ENCODE measurements at places on chromosomes 6 and 20.

GRCh38 chr6:36662827-36663256 is 15.7 kb upstream of the CDKN1A start:
- DNase-seq: no peak

- no peak for DNase-seq
Measured at GRCh38 chr6:38713812-38714211, 1.3 kb upstream of the DNAH8 start.

GRCh38 chr6:82458147-82458546 is 94.5 kb downstream of the TPBG start:
- DNase-seq: no peak

DNA sequence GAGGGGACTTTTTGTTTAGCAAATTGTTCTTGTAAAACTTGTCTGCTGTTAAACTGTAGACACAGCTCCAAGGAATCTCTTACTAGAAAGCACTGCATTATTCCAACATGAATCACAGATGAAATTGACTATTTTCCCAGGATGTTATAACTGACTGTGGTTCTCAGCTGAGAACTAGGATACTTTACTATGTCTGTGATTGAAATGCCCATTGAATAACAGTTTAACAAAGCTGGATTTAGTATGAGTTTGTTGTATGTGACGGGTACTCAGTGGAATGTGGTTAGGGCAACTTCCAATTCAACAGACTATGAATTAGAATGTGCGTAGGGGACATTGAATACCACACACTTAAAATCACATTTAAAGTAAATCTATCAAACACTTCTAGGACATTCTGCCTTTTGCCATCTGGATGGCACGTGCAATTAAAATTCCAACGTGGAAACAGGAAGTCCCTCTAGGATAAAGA is 193.4 kb upstream of the PREP start:
- peak; percentile 87 for DNase-seq

GRCh38 chr6:26426691-26427450 is 13.4 kb upstream of the BTN3A3 start:
- DNase-seq: no peak

GRCh38 chr6:34412016-34412415 is 13.9 kb downstream of the RPS10 start:
- no peak for DNase-seq

DNA sequence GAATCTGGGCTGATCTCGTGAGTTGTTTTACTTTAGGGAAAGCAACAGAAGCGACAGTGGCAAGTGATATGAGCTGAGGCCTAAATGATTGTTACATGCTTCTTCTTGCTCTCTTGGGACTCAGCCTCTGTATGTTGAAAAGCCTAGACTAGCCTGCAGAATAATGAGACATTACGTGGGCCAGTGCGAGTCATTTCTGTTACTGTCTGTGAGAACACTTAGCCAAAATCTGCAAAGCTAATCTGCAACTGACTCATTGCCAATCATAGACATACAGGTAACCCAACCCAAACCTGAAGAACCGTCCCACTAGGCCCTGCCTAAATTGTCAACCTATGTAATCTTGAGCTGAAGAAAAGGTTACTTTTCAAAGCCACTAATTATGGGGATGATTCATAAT is 77.4 kb upstream of the F13A1 start:
- no peak for DNase-seq

GRCh38 chr20:10733122-10733521 is 59.3 kb upstream of the JAG1 start:
- no peak for DNase-seq

DNA sequence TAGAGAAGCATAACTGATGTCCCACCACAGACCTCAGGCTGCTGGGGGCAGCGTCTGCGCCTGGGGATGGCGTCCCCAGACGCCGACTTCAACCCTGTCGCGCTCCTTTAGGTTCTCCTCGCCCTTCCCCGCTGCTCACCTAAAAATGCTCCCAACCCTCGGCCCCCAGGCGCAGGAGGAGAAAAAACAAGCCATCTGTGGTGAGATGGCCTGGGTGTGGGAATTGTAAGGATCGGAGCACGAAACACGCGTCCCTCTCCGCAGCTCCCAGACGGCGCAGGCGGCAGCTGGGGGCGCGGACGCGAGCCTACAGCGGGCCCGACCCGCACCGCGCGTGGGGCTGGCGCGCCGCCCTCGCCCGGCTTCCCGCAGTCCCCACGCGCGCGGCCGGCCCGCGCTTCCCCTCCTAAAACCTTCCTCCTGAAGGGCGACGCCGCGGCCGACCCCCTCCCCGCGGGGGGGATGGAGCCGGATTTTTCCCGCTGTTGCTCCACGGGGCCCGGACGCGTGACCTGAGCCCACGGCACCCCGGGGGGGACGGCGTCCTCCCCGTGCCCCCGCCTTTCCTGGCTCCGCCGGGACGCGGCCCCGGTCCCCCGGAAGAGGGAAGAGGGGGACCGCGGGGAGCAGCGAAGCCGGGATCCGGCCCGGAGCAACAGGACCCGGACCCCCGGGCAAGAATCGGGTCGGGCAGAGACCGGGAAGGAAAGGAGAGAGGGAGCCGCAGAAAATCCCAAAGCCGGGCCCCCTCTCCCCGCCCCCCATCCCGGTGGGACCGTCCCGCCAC is 611 bp downstream of the EPB41L2 start:
- no peak for DNase-seq

GRCh38 chr20:61487346-61487996 is 235.4 kb downstream of the CDH4 start:
- DNase-seq: no peak

DNA sequence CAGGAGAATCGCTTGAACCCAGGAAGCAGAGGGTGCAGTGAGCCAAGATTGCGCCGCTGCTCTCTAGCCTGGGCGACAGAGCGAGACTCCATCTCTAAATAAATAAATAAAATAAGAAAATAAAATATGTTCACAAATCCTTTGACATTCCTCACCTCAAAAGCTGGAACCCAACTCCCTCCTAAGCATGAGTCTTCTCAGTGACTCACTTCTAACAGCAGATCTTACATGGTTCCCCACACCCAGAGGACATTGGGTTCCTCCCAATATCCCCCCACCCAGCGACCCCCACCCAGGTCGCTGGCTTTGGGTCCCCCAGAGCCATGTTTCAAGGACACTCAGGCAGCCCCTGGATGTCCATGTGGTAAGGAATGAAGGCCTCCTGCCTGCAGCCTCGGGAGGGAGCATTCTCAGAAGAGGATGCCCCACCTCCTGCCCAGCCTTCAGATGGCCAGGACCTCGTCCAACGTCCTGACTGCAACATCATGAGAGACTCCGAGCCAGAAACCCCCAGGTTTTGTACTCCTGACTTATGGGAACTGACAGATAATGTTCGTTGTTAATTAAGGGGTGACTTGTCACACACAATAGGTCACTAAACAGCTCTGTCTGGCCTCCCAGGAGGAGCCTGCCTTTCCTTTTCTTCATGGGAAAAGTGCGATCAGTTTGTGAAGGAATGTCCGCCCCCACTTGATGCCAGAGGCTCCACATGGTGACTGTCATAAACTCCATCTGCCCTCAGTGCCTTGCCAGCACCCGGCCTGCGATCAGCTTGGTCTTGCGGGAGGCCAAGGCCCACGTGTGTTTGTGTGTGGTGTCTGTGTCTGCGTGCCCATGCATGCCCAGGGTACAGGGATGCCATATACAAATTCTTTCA is 10.1 kb upstream of the GMEB2 start:
- peak; percentile 46 for DNase-seq

GRCh38 chr20:61748376-61748775 is 317.3 kb downstream of the TAF4 start:
- peak; percentile 36 for DNase-seq

DNA sequence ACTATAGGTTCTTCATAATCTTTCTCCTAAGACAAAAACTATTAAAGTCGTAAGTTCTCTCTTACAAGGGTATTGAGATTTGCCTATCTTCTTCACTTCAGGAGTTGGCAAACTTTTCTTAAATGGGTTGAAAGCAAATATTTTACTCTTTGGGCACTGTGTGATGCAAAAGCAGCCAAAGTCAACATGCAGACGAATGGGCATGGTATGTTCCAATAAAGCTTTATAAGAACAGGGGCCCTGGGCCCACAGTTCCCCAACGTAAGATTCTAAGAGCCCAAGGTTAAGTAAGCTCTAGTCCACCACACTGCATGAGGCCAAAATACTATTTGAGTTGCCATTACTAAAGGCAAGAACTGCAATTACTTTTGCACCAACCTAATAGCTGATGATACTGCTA is 11.5 kb downstream of the CD164 start:
- no peak for DNase-seq

DNA sequence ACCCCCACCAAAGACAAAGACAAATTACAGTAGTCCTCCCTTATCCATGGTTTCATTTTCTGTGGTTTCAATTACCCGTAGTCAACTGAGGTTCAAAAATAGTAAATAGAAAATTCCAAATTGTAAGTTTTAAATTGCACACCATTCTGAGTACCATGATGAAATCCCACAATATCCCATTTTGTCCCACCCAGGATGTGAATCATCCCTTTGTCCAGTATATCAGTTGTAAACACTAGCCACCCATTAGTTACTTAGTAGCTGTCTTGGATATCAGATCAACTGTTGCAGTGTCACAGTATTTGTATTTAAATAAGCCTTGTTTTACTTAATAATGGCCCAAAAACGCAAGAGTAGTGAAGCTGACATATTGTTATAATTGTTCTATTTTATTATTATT is 364.0 kb upstream of the ARID1B start:
- no peak for DNase-seq

DNA sequence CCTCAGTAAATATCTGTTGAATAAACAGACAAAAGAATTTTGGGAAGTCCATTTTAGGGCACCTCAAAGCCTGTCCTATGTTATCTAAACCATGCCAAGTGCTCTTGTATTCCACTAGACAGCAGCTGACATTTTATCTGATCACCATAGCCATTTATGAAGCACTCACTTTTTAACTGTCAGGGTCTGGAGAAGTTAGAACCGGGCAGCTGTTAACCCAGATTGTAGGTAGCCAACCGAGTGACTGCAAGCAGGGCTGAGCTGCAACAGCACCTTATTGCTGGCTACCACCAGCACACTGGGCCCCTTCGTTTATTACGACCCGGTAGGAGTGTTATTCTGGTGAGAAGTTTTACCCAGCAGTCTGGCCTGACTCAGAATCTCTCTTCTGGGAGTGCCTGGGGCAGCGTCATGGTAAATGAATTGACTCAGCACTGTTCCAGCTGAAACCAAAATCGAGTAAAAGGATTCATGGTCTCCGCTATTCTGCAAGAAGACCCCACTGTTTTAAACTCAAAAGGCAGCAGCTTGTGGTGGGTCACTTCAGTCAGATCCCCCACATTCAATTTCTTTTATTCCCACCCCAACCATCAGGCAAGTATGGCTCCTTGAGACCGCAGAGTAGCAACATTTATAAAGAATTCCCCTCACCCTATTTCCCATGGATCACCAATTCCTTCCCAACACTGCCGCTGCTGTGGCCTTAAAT is 1.7 kb downstream of the UBE2V1 start:
- DNase-seq: peak; percentile 61

DNA sequence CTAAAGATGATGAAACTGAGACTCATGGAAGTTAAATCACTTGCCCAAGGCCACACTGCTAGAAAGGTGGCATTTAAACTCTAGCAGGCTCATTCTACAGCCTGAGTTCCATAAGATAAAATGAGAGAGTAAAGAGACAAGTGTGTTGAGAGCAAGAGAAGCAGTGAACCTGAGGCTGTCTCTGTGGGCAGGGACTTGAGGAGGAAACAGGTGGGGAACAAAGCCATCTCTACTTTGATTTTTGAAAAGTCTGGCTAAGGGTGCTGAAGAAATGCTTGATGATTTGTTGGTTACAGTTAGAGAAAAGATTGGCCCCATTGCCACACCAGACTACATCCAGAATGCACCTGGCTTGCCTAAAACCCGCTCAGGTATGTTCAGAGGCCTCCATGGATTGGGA is 29.0 kb downstream of the GSS start:
- no peak for DNase-seq

DNA sequence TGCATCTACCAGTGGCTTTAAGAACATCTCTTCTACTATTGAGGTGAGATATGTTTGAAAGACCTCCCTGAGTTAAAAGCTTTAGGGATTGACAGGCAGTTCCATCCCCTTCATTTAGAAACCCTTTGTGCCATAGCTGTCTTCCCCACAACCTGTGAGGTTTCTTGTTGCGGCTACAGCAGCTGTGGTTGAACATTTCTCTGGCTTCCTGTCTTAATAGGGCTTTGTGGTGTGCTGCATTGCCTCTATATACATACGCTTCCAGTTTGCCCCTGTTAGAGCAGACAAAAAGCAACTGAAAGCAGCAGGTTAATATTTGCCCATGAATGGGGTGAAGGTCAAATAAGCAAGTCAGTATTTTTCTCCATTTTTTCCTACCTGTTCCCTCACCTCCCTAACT is 210.2 kb downstream of the TMEM200A start:
- no peak for DNase-seq

- no peak for DNase-seq
Measured at GRCh38 chr6:69059413-69059812, 424.3 kb downstream of the ADGRB3 start.

DNA sequence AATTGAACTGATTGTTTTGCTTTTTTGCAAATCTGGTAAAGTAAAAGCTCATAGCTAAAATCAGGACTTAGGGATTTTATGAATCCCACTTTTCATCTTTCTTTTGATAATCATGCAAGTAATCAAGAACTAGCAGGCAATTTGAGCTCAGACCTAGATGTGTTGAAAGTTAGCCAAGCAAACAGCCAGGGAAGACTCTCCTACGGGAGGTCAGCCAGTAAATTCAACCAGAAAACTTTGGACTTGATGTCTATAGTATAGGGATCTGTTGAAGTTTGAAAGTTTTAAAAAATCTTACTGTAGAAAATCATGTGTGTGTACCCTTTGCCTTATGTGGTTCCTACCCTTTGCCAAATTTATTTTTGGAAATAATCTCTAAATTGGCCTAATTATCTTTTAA is 95.0 kb upstream of the TPD52L1 start:
- DNase-seq: no peak

DNA sequence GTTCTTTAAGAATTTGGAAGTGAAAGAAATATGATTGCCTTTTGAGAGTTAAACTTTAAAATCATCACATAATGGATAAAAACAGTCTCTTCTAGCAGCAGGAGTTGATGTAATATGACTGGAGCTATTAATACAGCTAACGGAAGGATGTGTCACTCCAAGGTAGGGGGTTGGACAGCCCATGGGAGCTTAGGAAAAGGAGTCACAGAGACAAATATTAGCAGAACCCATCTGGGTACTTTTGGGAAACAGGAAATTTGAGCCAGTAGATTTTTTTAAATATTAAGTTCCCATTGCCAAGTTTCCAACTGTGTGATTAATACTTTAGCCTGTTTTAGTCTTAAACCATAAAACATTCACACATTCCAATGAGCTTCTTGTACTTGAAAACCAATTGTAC is 164.7 kb upstream of the RIMS1 start:
- peak; percentile 32 for DNase-seq

DNA sequence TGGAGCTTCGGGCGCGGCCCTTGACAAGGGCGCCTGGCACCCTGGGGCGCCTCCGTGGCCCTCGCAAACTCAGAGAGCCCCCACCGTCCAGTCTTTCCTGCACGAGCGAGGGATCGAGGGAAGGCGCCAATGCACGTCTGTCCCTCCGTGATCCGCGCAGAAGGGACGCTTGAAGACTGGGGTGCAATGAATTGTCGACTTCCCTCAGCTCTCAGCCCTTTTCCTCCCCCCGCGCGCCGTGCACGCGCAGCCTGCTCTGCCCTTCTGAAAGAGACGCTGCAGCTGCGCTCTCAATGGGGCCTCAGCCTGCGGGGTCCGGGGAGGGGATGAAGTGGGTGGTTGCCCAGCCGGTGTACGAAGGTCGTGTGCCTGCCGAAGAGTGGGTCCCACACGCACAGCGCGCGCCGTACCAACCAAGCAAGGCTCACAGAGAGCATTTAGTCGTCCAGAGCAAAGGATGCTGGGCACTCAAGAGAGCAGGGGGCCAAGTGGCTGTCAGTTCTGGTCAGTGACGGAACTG is 5.5 kb upstream of the SOX4 start:
- DNase-seq: no peak

Measured in AG08395 (cell line).